ENCODE measurements at places on chromosomes 1 and 21.

DNA sequence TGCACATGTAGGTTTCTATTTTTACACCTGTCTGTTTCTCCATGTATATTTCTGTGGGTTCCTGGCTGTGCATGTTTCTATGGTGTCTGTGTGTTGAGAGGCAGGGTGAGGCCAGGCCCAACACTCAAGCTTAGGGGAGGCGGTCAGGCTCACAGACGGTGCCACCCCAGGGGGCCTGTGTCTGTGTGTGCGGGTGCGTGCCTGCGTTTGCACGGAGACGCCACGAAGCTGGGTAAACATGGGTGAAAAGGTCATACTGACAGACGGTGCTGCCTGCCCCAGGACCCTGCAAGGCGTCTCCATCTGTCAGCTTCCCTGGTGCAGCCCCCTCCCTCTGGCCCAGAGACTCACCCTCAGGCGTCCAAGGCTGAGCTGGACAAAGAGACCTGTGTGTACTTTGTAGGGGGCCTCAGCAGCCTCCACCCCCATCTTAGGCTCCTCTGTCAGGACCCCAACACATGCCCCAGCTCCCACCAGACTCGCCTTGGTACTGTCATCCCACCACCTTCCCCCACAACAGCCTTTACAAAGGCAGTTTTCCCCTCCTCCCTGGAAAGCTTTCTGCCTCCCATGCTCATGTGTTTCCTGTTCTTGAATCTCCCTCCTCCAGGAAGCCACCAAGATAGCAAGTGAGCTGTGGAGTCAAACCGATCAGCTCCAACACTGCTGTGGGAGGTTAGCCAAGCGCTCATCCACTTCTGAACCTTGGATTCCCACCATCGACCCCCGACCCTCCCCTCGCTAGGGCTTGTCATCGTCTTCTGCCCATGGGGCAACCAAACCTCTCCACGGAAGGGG lies 34.1 kb downstream of the PTPRF start:
- no peak for DNase-seq

- DNase-seq = no peak
Measured at GRCh38 chr1:213274140-213274539, 223.1 kb downstream of the RPS6KC1 start.

GRCh38 chr1:110384581-110385321 lies 6.1 kb downstream of the SLC16A4 start:
- DNase-seq = peak; percentile 80

DNA sequence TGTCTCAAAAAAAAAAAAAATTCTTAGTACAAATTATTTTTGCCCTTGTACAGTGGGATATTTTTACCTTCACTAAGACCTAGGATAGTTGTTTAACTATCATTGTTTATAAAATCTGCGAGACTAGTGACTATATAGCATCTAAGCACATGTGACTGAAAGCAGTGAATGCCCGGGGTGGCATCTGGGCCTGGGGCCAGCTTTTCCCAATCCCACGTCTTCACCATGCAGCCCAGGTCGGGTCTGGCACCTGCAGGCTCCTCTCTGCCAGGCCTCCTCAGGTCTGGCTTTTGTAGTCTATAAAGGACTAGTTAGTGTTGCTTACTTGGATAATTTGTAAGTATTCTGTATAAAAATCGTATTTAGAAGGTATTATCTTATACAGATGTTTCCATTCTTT lies 40.8 kb downstream of the CBS start:
- DNase-seq = no peak

- DNase-seq = no peak
Measured at GRCh38 chr1:3632298-3632697, 7.5 kb downstream of the TPRG1L start.

GRCh38 chr1:117572546-117572945 lies 33.3 kb upstream of the TENT5C start:
- no peak for DNase-seq

DNA sequence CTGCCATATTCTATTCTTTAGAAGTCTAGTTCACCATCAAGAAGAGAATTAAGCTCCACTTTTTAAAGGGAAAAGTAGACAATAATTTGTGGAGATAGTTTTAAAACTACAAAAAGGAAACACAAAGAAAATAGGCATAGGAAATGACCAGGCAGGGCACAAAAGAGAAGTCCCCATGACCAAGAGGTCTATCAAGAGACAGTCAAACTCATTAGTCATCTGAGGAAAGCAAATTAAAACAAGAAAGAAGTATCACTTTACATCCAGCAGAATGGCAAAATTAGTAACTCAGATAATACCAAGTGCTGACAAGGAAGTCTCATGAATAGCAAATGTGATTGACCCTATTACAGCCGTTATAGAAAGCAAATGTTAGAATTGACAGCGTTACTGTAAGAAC lies 243.7 kb upstream of the SNX7 start:
- DNase-seq = no peak

DNA sequence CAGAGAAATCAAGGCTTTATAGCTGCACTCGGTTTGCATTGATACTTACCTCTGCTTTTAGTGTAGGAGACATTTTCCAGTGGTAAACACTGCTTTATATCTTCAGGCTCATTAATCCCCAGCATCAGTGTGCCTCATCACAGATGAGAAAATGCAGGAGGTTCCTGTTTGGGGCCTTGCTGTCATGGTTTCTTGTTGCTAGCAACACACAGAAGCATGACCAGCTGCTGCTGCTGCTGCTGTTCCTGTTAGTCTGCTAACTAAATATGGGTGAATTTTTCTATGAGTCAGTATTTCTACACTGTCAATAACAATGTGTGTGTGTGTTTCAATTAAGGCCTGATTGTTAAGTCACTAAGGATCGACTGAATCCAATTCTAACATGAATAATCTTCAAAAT lies 85.8 kb upstream of the RGS1 start:
- DNase-seq = no peak

- peak; percentile 78 for DNase-seq
Measured at GRCh38 chr1:179586107-179586823, 5.4 kb upstream of the TDRD5 start.

DNA sequence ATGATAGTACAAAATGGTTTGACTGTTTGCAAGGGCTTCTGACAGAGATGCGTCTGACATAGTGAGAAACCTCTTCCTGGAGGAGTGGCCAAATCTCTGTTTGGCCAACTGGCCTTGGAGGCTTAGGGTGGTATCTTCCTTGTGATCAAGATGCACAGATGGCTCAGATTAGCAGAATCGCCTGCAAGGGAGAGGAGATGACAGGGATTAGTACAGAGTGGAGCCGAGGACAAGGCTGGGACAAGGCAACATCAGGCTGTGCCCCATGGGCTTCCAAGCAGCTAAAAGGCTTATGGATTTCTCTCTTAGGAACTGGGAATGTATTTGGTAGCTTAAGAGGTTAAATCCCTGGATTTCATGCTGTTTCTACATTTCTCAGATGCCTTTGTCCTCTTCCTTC lies 379.1 kb downstream of the SIPA1L2 start:
- DNase-seq = no peak

DNA sequence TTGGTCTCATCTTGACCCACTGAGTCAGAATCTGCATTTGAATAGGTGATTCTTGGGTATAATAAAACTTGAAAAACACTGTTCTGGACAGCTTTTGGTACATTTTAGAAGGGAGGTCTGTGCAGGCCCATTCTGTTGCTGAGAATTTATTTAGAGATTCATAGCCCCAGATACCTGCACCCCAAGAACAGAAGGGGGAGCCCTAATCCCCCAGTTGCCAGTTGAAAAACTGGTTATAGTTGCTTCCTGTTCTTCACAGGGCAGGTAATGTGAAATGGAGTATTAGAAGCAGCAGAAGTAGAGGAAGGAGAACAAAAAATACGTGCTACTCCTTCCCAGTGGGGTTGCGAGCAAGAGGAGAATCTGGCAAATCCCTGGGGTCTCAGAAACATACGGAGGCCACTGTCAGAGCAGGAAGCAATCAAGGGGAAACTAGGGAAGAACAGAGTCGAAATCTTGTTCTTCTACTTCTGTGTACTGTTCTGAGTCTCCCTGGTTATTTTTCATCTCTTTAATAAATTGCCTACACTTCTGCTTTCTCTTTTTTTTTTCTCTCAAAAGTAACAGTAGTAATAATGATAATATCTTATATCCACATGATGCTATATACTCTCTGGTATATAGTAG lies 4.6 kb upstream of the CLCA2 start:
- peak; percentile 50 for DNase-seq

DNA sequence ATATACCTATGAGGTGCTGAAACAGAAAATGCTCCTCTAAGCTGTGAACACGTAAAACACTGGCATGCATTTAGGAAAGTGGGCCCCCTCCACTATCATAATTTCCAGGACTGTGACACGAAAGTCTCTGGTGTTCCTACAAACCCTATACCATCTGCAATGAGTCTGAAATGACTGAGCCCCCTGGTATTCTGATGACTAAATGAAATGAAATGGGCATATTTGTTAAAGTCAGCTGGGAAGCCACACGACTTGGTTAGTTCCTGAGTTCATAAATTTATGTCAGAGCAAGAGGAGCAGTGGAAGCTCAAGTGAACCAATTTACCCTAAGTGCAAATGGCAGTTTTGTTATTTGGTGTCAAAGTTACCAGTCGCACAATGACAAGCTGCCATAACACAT lies 182.3 kb downstream of the KCTD3 start:
- no peak for DNase-seq
